ENCODE measurements at places on chromosomes 11 and 22. TPM values are rescaled to one million over a fixed set of nuclear protein-coding genes. Genes with fewer than 3 reads are reported as not detected.

KREMEN1 gene
- total RNA-seq, result 15.4 TPM

TRMT2A gene
- 47.9 TPM for total RNA-seq

UPK3A gene
- not detected for total RNA-seq

TRIM44 gene
- 24.4 TPM for total RNA-seq

MYEOV gene
- total RNA-seq, result 0.74 TPM

KRTAP5-1 gene
- not detected for total RNA-seq

PKP3 gene
- 1.6 TPM for total RNA-seq

ABCC8 gene
- not detected for total RNA-seq

PNPLA3 gene
- total RNA-seq, result 4.5 TPM
